ENCODE measurements at places on chromosomes 6 and 20.

GRCh38 chr20:24584538-24585356 is 115.3 kb downstream of the SYNDIG1 start:
- DNase-seq, result no peak

DNA sequence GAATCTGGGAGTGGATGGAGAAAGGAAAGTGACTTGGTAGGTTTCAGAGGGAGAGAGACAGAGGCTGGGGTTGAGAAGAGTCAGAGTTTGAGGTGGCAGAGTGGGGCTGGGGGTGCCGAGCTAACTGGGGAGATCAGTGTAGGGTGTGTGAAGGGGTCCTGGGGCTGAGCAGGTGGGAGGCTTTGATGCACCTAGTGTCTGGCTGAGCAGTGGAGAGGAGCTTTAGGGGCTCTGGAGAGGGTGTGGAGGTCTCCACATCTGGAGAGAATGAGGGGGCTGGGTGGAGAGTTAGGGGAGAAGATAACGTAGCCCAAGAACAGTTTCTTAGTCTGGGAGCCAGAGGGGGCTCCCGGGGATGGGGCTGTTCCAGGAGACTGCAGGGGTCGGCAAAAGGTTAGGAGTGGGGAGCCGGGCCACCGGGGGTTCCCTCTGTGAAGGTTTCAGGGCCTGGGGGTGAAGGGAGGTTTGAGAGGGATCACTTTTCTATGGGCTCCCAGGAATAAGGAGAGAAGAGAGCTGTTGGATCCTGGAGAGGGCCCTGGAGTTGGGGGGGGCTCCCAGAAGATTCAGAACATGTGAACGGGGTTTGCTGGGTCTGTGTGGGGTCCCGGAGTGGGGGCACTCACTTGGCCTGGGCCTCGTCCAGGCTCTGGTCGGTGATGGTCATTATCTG is 797 bp downstream of the PBX2 start:
- no peak for DNase-seq

GRCh38 chr6:30162265-30163089 is 869 bp upstream of the TRIM15 start:
- DNase-seq, result no peak

DNA sequence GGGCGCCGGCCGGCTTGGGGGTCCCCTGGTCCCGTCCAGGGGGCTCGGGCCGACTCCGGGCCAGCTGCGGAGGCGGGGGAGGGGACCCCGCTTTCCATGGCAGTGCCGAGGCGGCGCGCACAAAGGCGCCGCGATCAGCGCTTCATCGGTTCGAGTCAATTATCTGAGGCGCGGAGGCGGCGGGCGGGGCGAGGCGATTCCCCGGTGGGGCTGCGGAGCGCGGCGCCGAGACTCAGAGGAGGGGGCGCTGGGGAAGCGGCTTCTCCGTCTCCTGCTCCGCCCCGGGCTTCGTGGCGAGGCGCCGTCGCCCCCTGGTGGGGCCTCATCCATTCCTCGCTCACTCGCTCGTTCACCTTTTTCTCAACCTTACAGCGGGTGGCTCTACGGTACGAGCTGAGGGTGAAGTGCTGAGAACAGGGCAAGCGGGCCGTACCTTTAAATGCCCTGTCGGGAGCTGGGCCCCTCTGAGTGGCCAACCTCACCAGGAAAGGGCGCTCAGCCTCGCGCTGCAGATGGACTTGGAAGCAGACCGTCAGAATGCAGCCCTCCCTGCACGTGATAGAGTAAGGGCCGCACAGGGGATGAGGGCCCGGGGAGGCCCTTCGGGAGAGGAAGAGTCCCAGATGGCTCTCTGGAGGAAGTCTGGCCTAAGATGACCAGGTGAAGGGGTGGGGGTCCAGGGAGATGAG is 39.9 kb downstream of the SLC52A3 start:
- peak; percentile 13 for DNase-seq

- no peak for DNase-seq
Measured at GRCh38 chr6:5334341-5334740, 73.0 kb downstream of the FARS2 start.

GRCh38 chr6:26394289-26394688 is 7.8 kb upstream of the BTN3A1 start:
- no peak for DNase-seq

DNA sequence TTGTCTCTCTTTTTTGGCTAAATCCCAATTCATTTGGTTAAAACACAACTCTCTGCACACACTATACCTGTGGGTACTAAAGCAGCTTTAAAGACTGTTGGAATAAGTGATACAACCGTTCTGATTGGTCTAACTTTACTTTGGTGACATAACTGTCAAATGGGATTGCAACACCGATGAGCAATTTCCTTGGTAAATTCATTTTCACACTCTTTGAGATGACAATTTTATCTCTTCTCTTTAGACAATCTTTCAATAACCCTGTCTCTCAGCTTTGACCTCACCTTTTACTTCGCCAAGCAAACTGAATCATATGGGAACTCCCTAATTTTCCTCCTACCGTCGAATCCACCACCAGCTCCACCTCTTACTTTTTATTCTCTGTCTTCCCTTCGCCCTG is 60.8 kb downstream of the ECT2L start:
- DNase-seq, result no peak

DNA sequence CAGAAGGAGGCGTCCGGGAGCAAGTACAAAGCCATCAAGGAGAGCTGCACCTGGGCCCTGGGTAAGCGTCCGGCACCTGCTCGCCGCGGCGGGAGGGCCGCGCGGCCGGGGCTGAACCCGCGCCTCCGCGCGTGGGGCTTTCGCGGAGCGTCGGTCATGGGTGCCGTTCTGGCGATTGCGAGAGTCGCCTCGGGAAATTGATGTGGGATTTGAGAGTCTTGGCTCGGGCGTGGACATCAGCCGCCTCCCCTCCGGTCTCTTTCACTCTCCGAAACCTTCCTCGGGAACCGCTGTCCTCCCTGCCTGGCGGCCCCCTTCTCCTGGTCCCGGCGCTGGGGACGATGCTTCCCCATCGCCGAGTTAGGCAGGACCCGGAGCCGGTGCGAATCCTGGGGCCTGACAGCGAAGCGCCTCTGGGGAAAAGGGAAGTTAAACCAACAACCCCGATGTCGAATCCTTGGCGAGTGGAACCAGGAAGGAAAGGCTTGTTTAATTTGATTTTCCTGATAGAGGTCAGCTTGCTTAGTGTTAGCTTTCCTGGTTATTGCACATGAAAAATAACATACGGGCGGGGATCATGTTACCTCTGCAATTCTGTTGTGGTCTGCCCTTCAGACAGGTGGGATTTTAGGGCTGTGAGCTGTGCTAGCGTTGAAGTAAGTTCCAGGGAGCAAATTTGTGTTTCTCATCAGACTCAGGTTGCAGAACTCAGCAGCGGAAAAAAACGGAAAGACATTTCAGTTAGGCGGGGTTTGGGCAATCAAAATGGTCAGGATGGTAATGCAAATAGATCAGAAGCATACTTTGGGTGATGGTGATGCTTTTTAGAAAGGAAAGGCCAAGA is 594 bp downstream of the ARFGEF3 start:
- DNase-seq, result peak; percentile 16

DNA sequence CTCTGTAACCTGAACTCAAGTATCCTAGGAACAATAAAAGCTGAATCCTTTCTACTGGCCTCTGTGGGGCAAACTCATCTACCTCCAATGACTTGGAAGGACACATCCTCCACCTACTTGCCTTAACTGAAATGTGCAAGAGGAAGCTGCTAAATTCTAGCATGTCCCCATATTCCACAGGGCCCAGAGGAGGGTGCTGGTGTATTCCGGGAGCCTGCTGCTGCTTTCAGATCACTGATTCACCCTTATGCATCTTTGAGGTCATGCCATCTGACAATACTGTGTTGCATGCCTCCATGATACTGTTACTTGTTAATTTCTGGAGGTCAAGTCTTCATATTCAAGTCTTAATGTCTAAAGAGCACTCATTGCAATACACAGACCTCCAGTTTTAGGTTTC is 40.3 kb downstream of the LYRM4 start:
- no peak for DNase-seq

GRCh38 chr6:14280006-14280510 is 162.5 kb downstream of the CD83 start:
- DNase-seq, result no peak

- no peak for DNase-seq
Measured at GRCh38 chr6:137815692-137816091, 51.4 kb upstream of the TNFAIP3 start.

GRCh38 chr6:63572044-63572746 is at the start of the genes LOC128125822 and PTP4A1:
Gene LOC128125822, plus strand, starts transcription at chr6:63572480.
Gene PTP4A1, plus strand, starts transcription at chr6:63572480. Its CDS starts 4,401 bp downstream, at chr6:63576881.
- DNase-seq, result peak; percentile 74

GRCh38 chr6:31727034-31727716 is 1.9 kb downstream of the DDAH2 start:
- DNase-seq, result no peak

GRCh38 chr6:13865141-13865540 is 50.8 kb upstream of the MCUR1 start:
- DNase-seq, result peak; percentile 16

DNA sequence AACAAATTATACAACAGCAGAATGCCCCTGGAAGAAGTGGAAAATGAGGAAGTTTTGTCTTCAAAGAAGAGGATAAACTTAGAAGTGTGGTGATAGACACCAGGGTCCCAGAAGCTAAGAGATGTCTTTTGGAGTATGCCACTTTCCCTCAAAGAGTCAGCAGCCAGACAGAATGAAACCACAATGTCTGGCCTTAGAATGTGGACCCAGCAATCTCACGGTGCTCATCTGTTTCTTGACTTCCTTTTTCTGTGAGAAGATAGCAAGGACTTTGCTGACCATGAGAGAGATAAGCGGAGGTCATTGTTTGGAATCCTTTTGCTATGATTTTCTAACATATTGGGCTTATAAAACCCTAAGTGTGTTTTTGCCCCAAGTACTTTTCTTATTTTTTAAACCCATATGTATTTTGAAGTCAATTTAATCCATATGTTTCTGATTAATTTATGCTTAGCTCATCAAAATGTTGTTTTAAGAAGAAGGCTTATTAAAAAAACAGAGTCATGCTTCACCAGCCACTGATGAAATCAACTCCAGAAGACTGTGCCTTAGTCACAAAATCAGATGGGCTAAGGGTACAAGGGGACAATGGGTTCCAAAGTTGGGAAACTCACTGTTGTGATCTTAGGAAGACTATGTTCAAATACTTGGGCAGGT is 451.2 kb upstream of the JAG1 start:
- DNase-seq, result peak; percentile 23

DNA sequence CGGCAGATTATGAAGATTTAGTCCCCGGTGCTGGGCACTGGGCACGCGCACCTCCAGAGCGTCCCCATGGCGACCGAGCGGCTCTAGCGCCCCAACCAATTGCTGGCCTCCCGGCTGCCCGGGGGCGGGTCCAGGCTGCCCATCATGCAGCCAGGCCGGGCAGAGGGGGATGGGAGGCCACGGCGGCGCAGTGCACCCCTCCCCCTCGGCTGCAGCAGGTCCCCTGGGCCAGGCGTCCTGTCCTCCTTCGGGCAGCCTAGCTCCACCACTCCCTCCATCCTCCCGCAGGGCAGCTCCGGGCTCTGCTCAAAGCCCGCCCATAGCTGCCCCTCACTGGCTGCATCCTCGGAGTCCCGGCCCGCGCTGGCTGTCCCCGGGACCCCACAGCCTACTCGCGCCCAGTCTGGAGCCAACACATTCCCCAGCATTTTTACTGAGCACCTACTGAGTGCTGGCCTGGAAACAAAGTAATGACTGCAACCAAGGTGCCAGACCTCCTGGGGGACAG is 99.4 kb downstream of the ASXL1 start:
- DNase-seq, result no peak

GRCh38 chr6:79571030-79571367 is 33.8 kb upstream of the LCA5 start:
- no peak for DNase-seq
